Mesendoderm (in vitro differentiated cells): ENCODE measurements at places on chromosomes 11 and 22.
A peak's percentile ranks its signal among the peaks of the same experiment; 100 is the strongest.

- DNase-seq, result no peak
Observed at GRCh38 chr11:127521413-127521812, 520.8 kb upstream of the KIRREL3 start.

DNA sequence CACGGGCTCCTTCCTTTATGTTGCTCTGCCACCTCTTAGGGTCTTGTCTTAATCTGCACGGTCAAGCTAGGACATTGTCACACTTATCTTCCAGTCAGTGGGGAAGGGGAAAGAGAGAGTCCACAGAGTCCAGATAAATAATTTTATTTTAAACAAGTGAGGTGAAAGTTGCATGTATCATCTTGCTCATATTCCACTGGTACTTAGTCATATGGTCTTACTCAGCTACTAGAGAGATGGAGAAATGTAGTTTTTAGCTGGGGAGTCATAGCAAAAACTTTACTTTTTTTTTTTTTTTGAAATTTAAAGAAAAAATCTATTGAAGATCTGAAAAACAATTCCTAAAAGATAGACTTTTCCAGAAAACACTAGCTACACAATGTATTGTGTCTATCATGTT is 29.0 kb downstream of the PDE3B start:
- DNase-seq, result no peak

DNA sequence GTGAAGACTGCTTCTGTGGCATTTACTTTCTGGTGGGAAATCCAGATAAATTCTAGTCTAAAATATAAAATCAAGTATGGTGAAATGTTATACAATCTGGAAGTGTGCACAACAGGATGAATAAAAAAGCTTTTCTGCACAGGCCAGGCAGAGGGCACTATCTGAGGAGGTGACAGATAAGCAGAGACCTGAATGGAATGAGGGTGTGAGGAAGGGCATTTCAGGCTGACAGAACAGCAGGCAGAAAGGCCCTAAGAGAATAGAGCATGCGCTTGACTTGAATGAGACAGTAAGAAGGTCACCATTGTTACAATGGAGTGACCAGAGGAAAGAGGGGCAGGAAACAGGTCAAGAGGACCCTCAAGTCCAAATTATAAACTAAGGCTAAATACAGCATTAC is 33.6 kb upstream of the FNBP4 start:
- DNase-seq, result peak; percentile 4

GRCh38 chr22:46688949-46689348 is 49.1 kb downstream of the CERK start:
- DNase-seq, result no peak

GRCh38 chr11:84714316-84714780 is 912.8 kb downstream of the DLG2 start:
- DNase-seq, result peak; percentile 80

DNA sequence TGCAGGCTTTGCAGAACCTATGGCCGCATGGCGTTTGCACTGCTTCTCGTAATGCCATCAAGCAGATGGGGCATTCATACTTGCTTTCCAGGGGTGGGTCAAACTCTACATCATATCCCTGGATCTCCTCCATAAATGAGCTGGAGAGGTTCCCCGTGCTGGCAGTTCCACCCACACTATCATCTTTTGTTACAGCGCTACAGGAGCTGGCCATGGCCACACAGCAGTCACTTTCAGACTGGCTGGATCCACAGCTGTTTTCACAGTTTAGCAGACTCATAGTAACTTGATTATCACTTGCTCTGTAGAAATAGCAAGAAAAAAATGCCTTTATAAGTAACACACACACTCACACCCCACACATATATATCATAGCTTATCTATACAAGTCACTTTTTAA is 8.8 kb downstream of the TRAF6 start:
- DNase-seq, result no peak
